ENCODE measurements at places on chromosomes 7 and 10. TPM values are rescaled to one million over a fixed set of nuclear protein-coding genes. Genes with fewer than 3 reads are reported as not detected.

DNA sequence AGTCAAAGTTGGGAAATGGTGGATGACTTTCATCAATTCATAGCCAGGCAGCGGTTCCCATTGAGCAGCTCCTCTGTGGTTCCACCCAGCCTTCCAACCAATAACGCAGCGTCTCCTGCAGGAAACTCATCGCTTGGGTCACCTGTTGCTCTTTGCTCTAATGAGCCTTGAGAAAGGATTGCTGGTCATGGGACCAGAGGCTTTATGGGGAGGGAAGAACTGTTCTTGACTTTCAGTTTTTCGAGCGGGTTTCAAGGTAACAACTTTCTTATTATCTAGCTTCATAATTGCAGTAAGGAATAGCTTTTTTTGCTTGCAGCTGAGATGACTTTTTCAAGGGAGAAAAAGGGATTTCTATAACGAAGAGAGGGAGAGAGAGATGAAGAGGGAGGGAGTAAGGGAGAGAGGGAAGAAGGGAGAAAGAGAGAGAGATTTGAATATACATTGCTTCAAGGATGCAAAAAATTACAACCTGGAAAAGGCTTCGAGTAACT lies 405 bp upstream of the ENTPD1 start:
- no peaks in the 10 kb centered on the region for H3K4me1 ChIP-seq
- peak overlapping the region; percentile 60 for H3K27ac ChIP-seq
- H3K36me3 ChIP-seq, result no peaks in the 10 kb centered on the region

DNA sequence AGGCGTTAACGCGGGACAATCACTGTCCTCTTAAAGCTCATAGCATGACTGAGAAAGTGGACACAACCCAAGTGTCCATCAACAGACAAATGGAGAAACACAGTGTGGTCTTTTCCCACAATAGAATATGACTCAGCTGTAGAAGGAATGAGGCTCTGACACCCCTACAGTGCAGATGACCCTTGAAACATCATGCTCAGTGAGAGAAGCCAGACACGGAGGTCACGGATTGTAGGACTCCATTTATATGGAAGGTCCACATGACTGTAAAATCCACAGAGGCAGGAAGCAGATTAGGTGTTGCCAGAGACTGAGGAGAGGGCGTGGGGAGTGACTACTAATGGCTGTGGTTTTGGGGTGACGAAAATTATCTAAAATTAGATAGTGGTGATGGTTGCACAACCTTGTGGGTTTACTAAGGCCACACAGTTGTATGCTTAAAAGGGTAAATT lies 6.1 kb upstream of the NCAPG2 start:
- H3K4me3 ChIP-seq, result no peak overlapping the region
- H3K27ac ChIP-seq, result no peak overlapping the region
- H3K4me1 ChIP-seq, result no peaks in the 10 kb centered on the region
- H3K36me3 ChIP-seq, result no peaks in the 10 kb centered on the region
- no peak for DNase-seq

DNA sequence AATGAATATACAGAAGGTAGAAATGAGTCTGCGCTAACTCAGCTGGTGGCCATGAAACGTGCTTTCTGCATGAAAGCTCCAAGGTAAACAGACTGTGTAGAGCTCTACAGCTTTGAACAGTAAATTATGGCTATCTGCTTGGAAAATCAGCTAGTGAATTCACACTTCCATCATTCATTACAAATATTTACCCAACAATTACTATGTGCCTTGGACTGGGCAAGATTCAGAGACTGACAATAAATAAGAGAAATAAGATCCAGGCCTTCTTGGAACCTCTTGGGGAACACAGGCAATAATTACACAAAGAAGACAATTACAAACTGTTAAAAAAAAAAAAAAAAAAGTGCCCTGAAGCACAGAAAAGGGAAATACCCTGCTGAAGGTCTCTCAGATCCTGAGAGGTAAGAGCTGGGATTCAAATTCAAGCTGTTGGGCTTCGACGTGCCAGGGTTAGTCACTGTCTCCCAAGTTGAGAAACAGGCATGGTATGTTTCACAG lies 15.8 kb downstream of the TSPAN12 start:
- no peaks in the 10 kb centered on the region for H3K27me3 ChIP-seq
- H3K4me3 ChIP-seq, result no peak overlapping the region
- DNase-seq, result no peak

The HOXA1 gene
- 0.36 TPM for total RNA-seq

Measured in gastrocnemius medialis (tissue), 4 donors.